T-helper 2 cell (primary cell): ENCODE measurements at places on chromosomes 11 and 22.

DNA sequence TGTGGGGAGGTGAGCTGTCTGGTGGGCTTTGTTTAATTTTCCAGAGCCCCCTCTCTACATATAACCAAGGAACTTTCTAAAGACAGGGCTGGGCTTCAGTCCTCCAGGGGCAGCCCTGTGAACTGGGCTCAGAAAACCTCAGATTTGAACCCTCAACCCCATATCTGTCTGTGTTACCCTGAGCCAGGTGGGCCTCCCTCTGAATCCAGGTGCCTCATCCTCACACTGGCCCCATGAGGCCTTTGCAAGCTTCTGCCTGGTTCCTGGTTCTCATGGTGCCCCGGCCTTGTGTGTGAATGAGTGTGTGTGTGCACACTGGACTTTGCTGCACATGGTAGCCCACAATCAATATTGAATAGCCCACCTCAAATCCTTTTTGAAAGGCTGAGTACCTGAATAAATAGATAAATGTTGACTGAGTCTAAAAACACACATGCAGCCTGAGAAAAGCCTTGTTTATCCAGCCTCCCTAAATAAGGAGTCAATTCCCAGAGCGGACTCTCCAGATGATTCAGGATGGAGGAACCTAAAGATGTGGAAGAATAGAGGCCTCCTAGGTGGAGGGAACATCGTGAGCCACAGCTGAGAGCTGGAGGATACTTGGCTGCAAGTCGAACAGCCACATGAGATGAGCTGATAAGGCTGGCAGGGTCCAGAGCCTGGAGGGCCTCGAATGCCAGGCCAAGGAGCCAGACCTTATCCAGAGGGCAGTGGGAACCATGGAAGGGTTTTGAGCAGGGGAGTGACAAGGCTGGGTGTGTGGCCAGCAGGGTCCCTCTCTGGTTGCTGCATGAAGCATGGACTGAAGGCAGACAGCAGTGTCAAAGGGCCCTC is 28.1 kb upstream of the P2RY2 start:
- DNase-seq: no peak

GRCh38 chr22:39166547-39166946 is 14.1 kb upstream of the CBX7 start:
- no peak for DNase-seq

DNA sequence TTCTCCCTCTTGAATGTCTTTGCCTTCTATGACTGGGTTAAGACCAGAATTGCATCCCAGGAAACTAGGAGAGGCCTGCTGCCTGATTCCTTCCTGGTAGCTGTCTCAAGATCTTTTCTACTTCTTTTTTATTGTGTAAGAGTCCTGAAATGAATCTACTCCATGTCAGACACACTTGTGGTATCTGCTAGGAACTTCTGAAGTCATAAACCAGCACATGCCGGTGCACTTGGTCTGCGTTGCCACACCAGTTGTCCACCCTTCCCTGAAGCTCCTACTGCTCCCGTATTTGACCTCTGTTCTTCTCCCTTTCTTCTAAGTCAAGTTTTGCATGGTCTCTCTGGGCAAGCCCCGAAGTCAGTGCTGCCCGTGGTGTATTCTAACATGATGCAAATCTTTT is 644.2 kb downstream of the ETS1 start:
- DNase-seq: no peak

GRCh38 chr11:93614173-93614722 is 47.2 kb upstream of the CEP295 start:
- DNase-seq: no peak

DNA sequence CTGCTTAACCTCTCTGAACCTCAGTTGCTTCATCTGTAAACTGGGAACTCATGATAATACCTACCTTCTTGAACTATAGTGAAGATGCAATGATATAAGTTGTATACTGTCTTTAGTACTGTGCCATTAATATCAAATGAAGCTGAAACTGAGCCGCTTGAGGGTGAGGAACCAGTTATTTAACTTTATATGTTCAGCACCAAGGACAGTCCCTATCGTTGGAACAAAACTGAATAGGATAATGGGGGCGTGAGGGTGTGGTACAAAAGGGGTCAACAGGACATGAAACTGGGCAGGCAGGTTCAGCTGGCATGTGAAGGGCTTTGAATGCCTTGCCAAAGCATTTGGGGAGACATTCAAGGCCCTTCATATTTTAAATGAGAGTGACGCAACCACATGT is 112.6 kb downstream of the C11orf91 start:
- DNase-seq: no peak

DNA sequence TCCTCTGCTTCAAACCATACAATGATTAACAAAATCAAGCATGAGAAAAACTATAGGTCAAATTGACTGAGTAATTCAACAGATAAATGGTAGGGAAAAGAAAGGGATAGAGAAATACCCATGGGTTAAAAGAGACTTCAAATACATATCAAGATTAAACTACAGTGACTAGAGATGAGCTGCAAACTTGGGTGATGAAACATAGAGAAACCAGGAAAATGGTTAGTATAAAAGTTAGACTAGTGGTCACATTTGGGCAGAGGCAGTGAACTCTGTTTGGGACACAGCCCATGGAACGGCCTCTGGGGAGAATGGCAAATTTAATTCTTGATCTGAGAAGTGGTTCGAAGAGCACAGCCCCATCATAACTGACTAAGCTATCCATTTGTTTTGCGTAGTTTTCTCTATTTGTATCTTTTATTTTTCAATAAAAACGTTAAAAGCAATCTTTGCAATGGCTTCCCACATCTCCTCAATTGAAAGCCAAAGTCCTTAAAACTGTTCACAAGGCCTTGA is 99.4 kb downstream of the APIP start:
- no peak for DNase-seq

DNA sequence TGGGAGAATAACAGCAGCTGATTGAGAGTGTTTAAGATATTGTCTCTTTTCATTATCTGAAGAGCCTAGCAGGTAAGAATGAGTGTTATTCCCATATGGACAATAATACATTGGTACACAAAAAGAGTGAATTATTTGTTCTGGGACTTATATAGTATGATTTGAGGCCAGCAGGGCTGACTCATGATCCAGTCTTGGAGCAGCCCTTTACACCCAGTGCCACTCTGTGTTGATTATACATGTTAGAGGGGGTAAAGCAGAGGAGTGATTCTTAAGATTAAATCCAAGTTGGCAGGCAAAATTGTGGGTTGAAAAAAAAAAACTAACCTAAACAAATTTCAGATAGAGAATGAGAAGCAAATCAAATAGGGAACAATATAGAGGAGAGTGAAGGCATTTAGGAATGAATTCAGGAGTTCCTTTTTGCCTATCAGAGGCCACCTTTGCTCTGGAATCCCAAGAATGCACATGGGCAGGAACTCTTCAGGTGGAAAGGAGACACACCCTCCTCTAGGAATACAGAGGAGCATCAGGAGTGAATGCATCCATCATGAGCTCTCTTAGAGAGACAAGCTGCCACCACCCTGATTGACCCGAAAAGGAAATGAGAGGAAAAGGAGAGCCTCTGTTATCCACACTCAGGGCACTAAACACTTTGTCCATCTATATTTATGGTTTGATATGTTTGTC is 19.2 kb upstream of the MRGPRX1 start:
- DNase-seq: no peak

DNA sequence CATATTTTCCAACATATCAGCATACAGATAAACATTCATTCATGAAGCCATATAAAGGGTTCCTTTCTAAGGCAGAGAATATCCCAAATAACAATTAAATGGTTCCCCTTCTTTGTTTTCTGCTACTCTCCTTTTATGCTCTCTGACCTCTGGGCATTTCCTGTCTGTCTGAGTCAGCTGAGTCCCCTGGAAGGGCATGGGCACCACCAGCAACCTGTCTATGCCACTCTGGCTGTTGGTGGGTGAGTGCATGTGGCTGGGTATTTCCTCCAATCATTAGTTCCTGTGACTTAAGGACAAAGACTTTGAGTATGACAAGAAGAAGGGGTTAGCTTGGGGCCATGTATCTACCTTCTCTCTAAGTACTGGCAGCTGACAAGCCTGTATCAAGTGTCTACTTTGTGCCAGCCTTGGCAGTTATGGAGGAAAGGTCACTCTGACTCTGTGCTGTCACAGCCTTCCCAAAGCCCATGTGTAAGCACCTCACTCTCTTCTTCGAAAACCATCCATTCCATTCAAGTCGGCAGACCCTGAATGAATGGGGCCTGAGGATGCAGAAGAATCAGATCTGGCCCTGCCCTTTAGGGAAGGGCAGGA is 86.3 kb upstream of the PHOX2A start:
- no peak for DNase-seq

DNA sequence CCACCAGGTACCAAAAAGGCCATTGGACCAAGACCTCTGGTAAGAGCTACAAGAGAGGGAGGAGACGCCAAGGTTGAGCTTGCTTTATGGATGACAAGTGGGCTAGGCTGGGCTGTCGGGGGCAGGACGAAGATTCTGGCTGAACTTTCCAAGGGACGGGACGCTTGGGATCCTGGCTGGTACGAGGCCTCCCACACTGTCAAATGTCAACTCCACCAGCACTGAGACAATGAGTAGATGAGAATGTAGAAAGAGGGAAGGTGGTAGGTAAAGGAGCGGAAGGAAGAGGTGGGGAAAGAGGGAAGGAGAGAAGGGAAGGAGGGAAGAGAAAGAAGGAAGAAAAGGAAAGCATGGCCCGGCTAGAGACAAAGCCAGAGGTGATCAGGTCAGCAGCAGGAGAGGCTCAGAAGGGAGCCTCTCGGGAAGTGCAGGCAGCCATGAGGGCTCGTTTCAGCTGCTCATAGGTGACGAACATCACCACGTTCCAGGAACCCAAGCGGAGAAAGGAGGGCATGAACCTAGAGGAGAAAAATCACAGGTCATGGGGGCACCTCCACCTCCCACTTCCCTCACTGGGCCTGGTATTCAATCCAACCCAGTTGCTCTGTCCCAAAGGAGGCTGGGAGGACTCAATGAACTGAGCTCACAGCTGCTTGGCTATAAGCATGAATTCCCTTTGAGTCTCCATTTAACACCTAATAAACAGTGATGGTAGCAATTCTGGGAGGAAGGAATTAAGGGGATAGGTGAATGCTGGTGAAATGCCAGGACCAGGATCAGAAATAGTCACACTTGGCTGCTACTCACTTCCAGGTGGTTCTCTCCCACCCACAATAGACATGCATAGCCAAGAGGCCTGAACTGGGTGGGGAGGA is 7.8 kb downstream of the UCP2 start:
- no peak for DNase-seq

GRCh38 chr11:33545931-33546330 is 154.7 kb downstream of the C11orf91 start:
- DNase-seq: no peak

GRCh38 chr11:33027233-33027632 is 11.6 kb downstream of the DEPDC7 start:
- DNase-seq: no peak

- DNase-seq: no peak
Measured at GRCh38 chr22:47050401-47051051, 288.1 kb downstream of the TBC1D22A start.
